ENCODE measurements at places on chromosomes 4 and X.

- no peak for DNase-seq
Measured at GRCh38 chr4:90184560-90184959, 57.4 kb downstream of the CCSER1 start.

- no peak for DNase-seq
Measured at GRCh38 chrX:41526271-41526670, 79.1 kb downstream of the NYX start.

GRCh38 chrX:135213200-135213844, 38.5 kb upstream of the ETDA start:
- DNase-seq, result no peak

DNA sequence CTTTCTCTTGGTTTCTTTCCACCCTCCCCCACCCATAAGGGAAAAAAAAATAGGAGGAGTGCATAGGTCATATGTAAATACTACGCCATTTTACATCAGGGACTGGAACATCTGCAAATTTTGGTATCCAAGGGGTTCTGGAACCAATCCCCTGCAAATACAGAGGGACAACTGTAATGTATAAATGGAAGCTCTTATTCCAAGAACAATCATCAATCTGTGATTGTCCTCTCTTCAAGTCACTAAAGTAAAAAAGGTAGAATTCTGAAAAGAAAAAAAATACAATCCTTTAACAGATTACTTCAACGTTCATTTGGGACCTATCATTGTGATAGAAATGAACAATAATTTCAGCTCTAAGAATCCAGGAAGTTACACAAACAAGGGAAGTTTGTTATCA, 13.6 kb downstream of the PPA2 start:
- no peak for DNase-seq

- no peak for DNase-seq
Measured at GRCh38 chr4:11286533-11286932, 142.2 kb downstream of the HS3ST1 start.

- DNase-seq, result no peak
Measured at GRCh38 chr4:124694306-124694705, 18.2 kb downstream of the ANKRD50 start.

- peak; percentile 72 for DNase-seq
Measured at GRCh38 chr4:105683038-105683437, 25.5 kb downstream of the INTS12 start.

- DNase-seq, result no peak
Measured at GRCh38 chr4:110682311-110682710, 59.4 kb upstream of the PITX2 start.

DNA sequence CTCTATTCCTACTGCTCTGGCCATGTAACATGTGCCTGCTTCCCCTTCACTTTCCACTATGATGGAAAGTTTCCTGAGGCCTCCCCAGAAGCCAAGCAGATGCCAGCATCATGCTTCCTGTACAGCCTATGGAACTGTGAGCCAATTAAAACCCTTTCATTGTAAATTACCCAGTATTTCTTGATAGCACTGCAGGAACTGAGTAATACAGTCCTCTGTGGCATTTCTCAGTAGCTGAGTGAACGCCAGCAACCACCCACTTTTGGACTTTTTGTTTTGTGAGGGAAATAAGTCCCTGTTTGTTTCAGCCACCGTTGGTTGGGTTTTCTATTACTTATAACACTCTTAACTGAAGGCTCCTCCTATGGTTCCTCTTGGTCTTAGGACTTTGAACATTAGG, 104.1 kb downstream of the C4orf51 start:
- DNase-seq, result no peak

DNA sequence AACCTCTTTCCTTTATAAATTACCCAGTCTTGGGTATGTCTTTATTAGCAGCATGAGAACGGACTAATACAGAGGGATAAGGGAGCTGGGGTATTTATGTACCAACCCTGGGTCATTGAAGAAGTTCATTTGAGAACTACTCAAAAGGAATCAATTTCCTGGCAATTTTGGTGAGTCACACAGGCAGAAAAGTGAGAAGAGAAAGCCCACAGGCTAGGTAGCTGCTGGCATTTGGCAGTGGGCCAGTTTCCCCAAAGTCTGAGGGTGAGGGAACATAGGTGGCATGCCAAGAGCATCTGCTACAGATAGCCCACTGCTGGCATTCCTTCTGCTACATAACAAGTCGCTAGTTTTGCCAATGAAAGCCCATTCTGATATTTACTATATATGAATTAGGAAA, 411.2 kb downstream of the MID1IP1 start:
- no peak for DNase-seq

DNA sequence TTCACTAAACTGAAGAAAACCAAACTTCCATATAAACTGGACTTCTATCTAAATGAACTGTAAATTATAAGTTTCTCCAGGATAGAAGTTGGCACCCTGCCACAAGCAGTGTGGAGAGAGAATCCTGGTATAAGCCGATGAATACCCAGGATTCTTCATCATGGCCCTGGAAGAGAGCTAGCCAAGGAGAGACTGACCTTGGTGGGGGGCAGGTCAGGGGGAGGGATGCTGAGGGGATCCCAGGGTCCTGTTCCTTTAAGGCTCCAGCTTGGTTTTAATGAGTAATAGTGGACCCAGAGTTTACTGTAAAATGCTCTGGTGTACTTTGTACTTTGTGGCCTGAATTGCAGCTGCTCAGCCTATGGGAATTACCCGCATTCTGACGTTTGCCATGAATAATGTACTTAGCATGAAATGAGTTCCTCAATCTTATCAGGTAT, 16.9 kb downstream of the RASSF6 start:
- no peak for DNase-seq

DNA sequence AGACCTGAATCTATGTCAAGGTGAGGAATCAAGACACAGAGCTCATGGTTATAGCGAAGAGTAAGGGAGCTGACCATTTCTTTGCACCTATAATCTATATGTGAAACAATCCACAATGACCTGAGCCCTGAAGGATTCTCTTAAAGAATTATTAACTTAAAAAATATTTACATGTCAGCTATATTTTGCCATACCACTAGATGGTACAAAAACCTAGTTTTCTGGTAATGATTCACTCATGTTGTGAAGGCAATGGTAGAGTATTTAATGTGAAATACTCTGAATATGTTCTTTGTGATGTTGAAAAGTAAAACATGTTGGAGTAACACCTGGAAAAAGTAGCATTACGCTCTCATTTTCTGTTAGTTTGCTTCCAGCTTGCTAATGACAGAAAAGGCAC, 40.0 kb downstream of the VGLL1 start:
- no peak for DNase-seq

DNA sequence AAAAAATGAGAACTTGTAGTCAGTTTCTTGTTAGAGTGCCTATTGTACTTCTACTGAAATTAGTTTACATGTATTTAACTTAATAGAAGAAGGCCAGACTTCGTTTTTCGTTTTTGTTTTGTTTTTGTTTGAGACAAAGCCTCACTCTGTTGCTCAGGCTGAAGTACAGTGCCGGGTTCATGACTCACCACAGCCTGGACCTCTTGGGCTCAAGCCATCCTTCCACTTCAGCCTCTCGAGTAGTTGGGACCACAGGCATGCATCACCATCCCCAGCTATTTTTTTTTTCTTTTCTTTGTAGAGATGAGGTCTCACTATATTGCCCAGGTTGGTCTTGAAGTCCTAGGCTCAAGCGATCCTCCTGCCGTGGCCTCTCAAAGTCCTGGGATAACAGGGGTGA, 793.9 kb downstream of the ADGRL3 start:
- DNase-seq, result no peak

DNA sequence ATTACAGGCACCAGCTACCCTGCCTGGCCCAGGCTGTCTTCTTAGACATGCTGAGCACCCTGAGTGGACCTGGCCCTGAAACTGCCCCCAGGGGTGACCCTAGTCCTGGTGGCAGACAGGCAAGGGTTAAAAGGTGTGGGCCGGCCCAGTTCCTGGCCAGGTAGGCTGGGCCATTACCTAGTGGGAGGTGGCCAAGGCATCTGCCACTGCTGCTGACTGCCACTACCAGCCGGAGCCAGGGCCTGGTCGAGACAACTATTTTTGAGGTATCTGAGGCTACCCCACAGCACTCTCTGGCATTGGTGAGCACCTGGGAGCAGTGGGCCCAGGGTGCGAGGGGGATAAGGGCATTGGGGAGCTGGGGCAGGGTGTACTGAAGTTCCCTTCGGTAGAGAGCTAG, at the start of gene CCDC120:
CCDC120 (plus strand) TSS at position 206 of the 400 bp plus-strand sequence. CDS start 3,043 bp downstream, outside the sequence.
- no peak for DNase-seq

DNA sequence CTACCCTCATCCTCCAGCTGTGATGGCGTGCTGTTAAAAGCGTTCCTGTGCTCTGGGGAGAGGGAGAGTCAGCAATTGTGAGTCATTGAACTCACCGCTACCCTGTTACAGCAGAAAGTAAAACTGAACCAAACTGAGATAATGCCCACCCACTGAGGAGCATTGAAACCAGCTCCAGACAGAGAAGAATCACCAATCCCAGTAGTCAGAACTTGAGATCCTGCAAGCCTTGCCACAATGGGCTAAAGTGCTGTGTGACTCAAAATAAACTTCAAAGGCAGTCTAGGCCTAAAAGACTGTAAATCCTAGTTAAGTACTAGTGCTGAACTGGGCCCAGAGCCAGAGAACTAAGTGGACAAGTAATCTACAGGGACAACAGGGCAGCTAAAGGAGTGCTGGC, 1394.2 kb upstream of the DIAPH2 start:
- no peak for DNase-seq

GRCh38 chrX:40694802-40695201, 40.5 kb downstream of the MED14 start:
- no peak for DNase-seq

DNA sequence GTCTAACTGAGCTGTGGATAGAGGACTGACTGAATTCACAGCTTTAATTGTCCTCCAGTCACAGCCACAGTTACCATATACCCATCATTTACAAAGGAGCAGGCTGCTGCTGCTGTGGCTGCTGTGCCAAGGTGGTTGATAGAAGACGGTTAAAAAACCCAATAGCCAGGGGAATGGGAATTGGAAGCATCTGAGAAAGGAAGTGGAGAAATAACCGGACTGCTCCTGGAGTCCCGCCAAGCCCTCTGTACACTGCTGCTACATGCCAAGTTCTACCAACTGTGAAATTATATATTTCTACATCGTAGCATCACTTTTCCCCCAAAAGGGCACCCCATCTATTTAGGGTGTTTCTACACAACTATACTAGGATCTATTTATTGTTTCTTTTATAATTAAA, 279.7 kb upstream of the ARX start:
- no peak for DNase-seq

GRCh38 chr4:176856421-176856820, 63.7 kb upstream of the VEGFC start:
- DNase-seq, result no peak

Measured in breast epithelium (tissue), 4 donors.